Muscle of back (tissue), 13 donors: ENCODE measurements at places on chromosomes 2 and 18.

GRCh38 chr18:54129448-54130067, 94.9 kb downstream of the MBD2 start:
- no peak for DNase-seq

DNA sequence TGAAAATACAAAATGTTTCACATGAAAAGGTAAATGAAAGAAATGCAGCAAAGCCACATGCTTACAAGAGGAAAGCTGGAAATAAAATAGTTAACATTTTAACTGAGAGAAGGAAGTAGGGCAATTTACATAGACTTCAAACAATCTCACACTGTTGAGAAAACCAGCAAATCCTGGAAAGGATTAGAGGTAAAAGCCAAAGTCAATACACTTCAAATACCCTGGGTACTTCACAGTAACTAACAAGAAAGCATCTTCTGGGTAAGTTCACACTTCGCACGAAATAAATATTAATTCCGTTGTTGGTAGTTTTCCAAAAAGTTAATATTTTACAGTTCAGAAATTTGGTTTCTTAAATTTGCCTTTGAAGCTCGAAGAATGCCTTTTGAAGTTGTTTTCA, 3.5 kb upstream of the ERICH2 start:
- no peak for DNase-seq

- no peak for DNase-seq
Observed at GRCh38 chr18:48732767-48733424, 194.1 kb downstream of the CTIF start.

DNA sequence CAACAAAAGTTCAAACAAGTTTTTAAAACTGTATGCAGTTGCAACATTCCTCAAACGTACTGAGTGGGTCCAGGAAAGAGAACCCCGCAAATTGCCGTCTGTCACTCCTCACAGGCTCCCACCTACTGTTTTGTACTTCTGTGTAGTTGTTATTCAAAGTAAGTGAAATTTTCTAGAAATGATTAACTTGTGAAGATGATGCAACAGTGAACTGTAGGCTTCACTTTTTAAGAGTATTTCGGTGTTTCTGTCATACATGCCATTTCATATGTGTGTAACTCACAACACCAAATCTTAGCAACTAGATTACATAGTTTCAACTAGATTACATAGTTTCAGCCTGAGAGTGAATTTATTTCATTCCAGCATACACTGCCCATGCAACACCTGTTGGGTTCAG, 226.0 kb upstream of the TANK start:
- DNase-seq = no peak

DNA sequence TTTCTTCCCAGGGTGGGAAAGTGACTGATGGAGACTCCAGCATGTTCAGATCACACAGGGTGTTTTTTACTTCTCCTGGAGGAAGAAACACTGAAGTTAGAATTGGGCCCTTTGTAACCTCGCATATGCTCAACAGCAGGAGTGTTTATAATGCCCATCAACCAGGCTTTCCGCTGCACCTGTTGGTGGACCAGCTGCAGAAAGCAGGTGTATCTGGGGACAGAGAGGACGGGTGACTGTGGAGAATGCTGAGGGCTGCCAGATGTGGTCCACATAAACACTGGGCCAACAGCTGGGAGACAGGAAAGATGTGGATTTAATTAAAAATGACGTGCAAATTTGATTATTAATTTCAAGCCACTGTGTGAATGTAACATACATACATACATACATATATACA, 335.5 kb upstream of the SPRED2 start:
- DNase-seq = no peak

DNA sequence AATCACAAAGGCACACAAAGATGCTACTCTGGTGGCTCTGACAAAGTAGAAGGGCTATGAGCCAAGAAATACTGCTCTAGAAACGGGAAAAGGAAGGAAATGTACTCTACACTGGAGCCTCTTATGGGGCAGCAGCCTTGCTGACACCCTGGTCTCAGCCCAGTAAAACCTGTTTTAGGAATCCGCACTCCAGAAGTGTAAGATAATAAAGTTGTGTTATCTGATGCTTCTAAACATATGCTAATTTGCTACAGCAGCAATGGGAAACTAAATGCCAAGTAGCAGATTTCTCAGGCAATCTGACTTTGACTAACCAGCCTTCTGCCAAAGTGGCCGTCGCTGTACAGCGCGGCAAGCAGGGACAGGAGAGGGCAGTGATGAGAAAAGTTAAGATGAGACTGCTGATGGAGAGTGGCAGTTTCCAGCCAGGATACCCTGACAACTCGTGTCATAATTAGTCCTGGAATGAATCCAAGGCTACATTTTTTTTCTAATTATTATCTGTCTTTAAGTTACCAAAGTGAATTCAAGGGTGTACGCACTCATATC, 99.0 kb downstream of the NETO1 start:
- DNase-seq = no peak

GRCh38 chr2:226836548-226836885, 663 bp downstream of the RHBDD1 start:
- DNase-seq = no peak

- no peak for DNase-seq
Observed at GRCh38 chr2:44285174-44285573, 9.9 kb downstream of the SLC3A1 start.

DNA sequence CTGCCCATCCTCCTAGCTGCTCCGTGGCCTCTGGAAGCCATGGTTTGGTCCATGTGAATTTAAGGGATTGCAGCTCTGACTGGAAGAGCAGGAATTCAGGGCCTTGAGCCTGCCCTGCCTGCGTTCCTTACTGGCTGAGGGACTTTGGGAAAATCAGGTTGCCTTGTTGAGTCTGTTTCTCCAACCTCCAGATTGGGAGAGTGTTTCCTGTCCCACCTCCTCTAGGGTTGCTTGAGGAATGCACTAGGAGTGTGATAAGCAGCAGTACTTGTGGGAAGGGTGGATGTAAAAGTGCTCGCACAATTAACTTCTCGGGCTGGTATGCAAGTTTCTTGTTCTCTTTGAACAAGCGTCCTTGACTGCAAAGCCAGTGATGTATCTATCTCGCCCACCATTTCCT, 84.4 kb upstream of the YWHAQ start:
- DNase-seq = no peak

DNA sequence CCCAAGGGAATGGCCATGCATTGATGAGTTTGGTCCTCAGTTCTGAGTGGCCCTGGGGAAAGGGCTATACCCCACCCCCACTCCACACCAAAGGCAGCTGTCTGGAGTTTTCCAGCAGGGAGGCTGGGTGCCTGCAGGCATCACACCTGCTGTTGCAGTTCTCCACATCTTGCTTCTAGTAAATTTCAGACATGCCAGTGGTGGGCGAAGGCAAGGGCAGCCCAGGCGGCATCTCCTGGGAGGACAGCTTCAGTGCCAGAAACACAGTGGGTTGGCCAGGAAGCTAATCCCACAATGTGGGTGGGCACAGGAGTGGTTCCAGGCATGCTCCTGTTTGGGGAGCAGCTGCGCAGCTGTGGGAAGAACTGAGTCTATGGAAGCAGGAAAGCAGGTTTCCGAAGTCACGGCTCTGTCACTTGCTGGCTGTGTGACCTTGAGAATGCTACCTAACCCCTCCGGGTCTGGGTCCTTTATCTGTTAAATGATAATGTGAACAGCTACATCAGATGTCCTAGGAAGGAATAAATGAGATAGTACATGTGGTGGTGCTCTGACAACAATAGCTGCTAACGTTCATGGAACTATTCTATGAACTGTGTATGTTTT, 84.6 kb upstream of the SPTBN1 start:
- DNase-seq = peak; percentile 52

GRCh38 chr2:85605406-85606115, 3.1 kb upstream of the TMEM150A start:
- DNase-seq = peak; percentile 43

DNA sequence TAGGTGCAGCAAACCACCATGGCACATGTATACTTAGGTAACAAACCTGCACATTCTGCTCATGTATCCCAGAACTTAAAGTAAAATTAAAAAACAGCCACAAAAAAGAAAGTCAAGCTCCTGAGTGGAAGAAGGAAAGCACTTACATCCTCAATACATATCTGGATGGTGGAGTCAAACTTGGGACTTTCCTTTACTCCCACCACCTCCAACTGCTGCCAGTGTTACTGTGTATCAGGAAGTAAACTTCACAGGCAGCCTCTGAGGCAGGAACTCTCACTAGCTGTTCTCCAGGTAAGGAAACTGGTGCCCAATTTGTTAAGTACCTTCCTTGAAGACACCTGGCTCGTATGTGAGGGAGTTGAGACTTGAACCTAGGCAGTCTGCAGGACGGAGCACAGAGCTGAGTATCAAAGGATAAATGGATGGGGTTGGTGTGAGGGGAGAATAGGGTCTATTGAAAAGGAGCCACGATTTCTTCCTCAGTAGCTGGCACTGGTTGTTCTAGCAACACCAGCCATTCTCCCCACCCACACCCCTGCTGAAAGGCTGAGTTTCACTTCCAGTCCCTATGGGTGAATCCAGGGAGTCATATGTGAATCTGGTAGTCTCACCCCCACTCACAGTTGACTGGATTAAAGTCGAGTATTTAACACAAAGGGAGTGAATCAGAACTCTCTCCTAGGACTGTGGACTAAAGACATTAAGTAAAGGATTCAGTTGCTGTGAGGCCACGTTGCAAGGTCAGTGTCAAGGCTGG, 50.0 kb upstream of the GPR39 start:
- DNase-seq = no peak

DNA sequence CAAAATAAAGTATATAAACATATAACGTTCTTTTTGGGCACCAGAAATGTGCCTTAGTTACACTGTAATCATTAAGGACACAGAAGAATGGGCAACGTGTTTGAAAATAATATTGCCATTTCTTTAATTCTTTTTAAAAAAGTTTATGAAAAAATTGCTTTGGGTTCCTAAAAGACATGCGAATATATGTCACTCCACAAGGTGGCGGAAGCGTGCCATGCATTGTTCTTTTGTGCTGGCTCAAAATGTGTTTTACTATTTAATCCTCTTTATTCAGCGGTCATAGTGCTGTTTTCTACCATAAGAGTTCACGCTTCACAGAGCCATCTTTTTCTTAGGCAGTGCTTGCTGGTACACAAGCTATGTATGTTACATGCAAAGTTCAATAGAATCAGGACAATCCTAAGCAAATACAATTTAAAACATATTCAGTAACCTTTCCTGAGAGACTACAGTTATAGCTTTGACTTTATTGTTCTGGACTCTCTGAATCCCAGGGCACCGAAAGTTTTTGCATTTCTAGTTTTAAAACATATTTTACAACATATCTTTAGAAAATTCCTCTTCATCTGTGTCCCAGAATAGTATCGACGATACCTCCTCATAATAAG, 147.8 kb upstream of the ERBB4 start:
- DNase-seq = peak; percentile 47

DNA sequence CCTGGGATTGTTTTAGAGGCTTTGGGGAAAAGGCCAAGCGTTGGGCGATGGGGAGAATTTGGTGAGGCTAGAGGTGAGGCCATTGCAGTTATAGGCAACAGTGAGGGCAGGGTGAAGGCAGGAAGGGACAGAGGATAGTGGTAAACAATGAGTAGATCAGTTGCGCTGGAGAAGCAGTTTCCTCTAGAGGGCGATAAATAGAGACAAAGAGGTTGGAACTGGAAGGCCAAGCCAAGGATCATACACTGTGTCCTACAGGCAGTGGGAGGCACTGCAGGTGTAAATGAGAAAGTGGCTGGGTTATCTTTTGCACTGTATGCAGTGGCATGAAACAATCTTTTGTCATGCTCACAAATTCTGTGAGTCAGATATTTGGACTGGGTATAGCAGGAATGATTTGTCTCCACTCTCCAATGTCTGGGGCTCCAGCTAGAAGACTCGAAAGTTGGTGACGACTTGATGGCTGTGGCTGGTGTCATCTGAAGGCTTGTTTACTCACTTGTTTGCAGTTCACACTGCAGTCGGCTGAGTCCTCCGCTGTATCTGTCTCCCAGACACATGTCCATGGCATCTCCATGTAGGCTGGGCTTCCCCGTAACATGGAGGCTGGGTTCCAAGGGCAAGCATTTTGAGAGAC, 82.1 kb downstream of the TNP1 start:
- DNase-seq = no peak
